Uterus (tissue), 4 donors: ENCODE measurements at places on chromosomes 2 and 18. TPM values are rescaled to one million over a fixed set of nuclear protein-coding genes. Genes with fewer than 3 reads are reported as not detected.

- peak; percentile 16 for DNase-seq
Observed at GRCh38 chr18:2087877-2088673, 483.2 kb downstream of the METTL4 start.

DNA sequence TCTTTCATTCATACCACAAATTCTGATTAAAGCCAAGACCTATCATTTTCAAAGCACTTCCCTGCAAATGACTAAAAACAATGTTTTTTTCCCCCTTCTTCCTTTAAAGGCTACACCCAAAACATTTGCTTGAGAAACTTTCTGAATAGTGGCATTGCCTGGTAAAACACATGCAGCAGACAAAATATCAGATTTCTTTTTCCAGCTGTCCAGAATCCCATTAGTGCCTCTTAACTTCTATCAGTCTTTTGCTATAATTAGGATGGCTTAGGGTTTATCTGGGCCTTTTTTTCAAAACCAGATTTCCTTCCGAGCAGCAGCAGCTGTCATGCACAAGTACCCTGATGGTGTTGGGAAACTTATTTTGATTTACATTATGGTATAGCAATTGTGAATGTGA, 50.6 kb downstream of the ALPK2 start:
- no peak for DNase-seq

DNA sequence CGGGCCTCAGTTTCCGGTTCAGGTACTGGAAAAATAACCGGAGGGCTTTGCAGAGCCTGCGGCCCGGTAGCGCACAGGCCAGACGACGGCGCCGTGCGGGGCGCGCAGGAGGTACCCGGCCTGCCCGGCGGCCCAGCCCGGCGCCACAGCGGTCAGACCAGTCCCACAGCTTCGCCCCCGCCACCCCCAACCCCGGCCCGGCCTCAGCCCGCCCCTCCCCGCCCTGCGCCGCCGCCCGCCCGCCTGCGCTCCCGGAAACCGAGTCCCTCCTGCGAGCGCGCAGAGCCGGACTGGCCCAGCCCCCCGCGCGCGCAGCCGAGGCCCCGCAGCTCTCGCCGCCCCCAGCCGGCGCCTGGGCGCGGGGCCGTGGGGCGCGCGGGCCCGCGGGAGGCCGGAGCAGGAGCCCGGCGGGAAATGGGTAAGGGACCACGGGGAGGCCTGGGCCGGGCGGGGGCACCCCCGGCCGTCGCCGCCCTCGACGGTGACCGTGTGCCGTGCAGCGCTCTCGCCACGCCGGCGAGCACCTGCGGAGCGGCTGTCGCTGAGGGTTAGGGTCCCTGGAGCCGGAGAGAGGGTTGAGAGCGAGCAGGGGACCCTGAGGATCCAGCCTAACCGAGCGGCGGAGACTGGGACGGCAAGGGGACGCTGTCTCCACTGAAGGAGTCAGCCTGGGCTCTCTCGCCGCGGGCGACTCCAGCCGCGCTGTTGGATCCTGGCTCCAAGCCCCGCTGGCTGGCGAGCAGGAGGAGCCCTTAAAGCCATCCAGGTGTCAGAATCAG, 16.5 kb upstream of the PSD4 start:
- DNase-seq, result no peak

GRCh38 chr18:79778291-79778791, 19.4 kb upstream of the KCNG2 start:
- DNase-seq, result no peak

- DNase-seq, result no peak
Observed at GRCh38 chr2:31735716-31736115, 155.0 kb upstream of the SRD5A2 start.

DNA sequence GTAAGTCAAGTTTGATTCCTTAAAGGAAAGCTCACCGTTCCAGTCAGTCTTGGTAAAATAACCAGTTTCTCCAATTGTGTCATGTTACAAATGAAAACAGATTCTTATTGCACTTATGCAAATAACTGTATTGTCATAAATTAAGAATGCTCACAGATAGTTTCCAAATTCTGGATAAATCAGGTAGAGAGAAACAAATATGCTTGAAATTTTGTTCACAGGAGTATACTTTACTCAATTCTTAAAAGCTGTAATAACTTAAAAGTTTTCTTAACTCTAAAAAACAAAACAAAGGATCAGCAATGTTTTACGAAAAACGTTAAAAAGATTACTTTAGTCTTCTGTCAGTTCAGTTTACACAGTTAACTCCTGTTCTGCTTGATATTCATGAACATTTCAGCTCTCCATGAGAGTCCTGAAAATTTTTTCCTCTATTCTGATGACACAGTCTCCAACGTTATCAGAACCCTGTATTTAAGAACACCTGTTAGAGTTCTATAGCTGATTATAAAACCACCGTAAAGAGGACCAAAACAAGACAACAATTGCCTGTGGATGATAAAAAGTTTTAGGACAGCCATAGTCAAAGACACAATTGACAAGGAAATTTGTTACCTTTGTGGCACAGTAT, 4.4 kb downstream of the GAL3ST2 start:
- DNase-seq, result no peak

DNA sequence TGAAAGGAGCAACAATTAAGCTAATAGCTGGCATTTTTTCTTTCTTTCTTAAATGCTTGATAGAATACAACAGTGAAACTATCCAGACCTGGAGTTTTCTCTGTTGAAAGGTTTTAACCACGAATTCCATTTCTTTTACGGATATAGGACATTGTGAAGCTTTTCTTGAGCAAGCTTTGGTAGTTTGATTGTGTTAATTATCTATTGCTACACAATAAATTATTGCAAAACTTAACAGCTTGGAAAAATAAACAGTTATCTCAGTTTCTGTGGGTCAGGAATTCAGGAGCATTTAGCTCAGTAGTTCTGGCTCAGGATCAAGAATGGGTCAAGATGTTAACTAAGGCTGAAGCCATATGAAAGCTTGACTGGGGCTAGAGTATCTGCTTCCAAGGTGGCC, 11.7 kb downstream of the PHOSPHO2 start:
- no peak for DNase-seq

GRCh38 chr18:36066686-36067054, 689 bp downstream of the RPRD1A start:
- no peak for DNase-seq

DNA sequence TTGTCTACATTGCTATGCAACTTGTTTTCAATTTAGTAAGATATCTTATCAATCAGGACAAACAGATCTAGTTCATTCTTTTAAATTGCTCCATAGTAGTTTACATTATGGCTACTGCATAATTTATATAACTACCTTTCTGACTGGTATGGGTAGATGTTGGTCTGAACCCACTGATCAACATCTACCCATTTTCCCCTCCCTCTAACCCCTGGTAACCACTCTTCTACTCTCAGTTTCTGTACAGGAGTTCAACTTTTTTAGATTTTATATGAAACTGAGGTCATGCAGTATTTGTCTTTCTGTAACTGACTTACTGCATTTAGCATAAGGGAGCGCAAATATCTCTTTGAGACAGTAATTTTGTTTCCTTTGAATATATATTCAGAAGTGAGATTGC, 73.2 kb downstream of the ITSN2 start:
- no peak for DNase-seq

DNA sequence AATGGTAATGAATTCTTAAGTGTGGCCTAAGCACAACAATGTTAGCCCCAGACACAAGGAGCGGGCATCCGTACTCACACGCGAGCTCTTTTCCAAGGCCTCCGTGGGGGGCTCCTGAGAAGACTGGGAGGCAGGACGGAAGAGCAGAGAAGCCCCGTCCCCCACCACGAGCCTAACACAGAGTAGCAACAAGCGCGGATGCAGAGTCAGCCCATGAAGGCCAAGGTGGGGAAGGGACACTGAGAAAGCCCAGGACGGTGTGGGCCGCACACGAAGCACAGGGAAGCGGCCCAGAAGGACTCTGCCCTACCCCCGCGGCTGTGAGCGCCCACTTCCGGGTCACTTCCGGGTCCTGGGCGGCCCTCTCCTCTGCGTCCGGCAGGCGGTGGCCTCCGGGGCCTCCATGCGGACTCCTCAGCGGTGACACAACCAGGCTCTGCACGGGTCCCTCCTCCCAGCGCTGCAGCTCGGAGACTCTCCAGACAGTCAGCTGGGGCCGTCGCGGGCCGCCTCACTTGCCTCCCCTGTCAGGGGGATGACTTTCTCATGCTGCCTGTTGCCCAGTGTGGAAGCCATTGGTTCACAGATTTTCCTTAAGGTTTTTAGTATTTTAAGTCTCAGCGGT, 151.5 kb downstream of the MTCL1 start:
- DNase-seq, result no peak

DNA sequence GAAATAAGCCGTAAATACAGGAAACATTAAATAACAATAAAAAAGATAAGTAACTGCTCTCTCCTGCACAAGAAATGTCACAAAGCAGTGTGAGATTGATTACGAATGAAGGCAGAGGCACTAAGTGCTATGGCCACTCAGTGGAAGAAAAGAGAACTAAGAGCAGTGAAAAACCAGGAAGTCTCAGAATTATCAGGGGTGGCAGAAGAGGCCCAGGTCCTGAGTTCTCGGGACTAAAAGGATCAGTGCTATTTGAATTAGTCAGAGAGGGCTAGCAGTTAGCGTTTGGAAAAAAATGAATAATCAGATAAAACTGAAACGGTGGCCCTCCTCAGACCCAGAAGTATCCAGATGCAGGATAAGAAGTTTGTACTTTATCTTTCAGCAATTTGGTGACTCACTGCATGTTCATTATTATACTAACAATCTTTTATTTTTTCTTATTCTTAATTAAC, 367.1 kb downstream of the ZEB2 start:
- DNase-seq, result no peak

GRCh38 chr2:26578113-26578458, 63.1 kb downstream of the CIB4 start:
- DNase-seq, result no peak

DNA sequence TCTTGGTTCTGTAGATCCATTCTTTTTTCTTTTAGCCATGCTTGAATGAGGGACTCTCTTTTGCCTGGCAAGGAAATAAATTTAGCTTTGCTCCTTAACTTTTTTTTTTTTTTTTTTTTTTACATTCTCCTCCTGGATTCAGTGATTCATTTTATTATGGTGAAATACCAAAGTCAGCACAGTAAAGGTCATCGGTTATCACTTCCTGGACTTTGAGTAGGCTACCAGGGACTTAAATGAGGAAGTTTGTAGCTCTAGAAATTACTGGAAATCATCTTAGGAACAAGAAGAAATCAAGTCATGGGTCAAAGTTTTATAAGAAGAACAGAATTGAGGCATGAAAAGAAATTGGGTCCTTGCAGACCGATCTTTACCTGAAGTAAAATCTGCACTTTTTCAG, 75.0 kb downstream of the SOCS6 start:
- DNase-seq, result no peak

DNA sequence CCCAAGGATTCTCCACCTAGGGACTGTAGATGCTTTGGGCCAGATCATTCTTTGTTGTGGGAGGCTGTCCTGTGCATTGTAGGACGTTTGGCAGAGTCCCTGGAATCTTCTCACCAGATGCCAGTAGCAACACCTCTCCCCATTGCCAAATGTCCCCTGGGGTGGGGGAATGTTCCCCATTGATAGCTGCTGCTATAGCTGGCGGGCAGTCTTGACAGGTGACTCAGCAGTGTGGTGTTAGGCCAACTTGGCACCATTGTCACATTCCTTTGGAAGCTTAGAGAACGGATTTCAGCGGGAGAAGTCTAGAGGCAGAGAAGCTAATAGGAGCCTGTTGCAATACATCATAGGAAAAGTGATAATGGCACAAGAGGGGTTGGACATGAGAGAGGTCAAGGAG, 495.7 kb upstream of the SMIM21 start:
- DNase-seq, result peak; percentile 36

GRCh38 chr2:170733798-170734600, 18.9 kb downstream of the SP5 start:
- no peak for DNase-seq

DNA sequence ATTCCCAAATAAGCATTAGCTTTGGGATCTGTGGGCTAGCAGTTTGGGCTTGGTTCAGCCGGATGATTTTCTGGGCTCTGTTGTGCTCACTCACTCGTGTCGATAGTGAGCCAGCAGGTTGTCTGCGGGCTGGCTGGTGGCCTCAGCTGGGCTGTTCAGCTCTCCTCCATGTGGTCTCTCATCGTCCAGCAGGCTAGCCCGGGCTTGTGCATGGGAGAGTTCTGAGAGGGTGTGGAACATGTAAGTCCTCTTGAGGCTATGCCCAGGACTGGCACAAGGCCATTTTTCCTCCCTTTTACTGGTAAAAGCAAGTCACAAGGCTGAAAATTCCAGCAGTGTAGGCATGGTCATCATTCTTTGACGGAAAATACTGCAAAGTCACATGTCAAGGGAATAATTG, 38.5 kb downstream of the NTSR2 start:
- DNase-seq, result no peak

- DNase-seq, result no peak
Observed at GRCh38 chr2:67130531-67131256, 266.4 kb upstream of the ETAA1 start.

The ARHGAP15 gene
- 0.88 TPM for total RNA-seq

The EHBP1 gene
- total RNA-seq, result 167 TPM

The ADD2 gene
- total RNA-seq, result 4.7 TPM

The NPPC gene
- total RNA-seq, result not detected

The NLRC4 gene
- total RNA-seq, result 0.88 TPM

The ZNF513 gene
- total RNA-seq, result 16.1 TPM

The ATP6V1B1 gene
- 3.7 TPM for total RNA-seq

The IL36RN gene
- total RNA-seq, result not detected

The REG3A gene
- not detected for total RNA-seq

The SPEG gene
- 22.9 TPM for total RNA-seq

The KRCC1 gene
- total RNA-seq, result 28.6 TPM

The NTSR2 gene
- not detected for total RNA-seq
